Activated naive CD4-positive, alpha-beta T cell (primary cell): ENCODE measurements at places on chromosomes 13 and 19.

DNA sequence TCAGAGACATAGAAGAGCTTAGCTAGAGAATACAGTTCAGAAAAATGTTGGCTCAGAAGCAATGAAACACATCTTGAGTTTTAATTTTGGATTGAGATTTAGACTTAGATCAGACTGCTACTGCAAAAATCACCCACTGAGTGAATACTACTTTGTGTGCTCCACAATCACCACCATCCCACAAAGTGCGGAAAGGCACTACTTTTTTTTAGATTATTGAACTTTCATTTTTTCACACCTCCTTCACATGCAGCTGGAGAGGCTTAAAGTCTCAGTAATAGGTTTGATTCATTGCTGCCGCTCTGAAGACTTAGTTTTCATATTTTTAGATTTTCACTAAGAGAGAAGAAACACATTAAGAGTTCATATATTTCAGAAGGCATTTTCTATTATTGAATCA, 289.9 kb upstream of the PRR20A start:
- no peak for DNase-seq

- no peak for DNase-seq
Observed at GRCh38 chr13:87331178-87331577, 340.0 kb upstream of the SLITRK5 start.

DNA sequence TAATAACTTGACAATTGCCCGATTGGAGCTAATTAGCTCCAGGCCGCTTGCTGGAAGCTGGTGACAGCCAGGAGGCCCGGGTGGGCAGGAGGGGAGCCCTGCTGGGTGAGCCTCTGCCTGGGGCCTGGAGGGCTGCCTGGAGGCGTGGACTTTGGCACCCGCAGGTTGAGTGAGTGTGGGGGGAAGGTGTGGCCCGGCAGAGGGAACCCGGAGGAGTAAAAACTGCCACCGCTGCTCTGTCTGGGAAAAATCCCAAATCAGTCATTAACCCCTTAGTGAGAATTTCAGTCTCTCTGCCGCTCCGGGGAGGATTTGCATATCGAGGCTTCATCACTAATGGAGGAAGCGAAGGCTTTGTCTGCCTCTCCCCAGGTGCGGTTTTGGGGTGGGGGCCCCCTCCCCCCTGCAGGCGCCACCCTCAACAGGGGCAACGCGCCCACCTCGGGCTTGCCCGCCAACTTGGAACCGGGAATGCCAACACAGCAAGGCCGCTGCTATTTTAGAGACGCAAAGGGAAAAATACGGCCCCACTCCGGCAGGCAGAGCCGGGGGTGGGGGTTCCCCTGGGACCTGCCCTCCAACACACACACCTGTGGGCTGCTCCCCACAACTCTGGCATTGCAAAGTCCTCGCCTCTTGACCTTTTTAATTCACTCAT, 6.2 kb downstream of the EFNA2 start:
- no peak for DNase-seq

GRCh38 chr13:51618626-51619025, 34.4 kb downstream of the WDFY2 start:
- DNase-seq = no peak

GRCh38 chr19:58560007-58560887, 1.8 kb upstream of the UBE2M start:
- DNase-seq = no peak

DNA sequence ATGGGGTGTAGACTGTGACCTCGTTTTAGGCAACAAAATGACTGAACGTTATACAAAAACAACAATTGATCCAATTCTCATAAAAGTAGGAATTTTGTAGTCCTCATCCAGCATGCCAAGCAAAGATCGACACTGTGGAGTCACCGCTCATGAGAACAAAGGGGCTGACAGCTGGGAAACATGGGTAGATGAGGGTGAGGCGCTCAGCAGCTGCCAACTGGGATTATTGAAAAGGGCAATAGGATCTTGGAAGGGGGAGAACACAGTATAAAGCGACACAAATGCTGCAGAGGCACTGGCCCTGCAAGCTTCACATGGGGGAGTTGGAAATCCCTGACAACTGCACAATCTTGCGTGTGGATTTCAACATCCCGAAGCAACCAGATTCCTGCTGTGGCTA, 5.4 kb upstream of the ZNF765 start:
- no peak for DNase-seq

DNA sequence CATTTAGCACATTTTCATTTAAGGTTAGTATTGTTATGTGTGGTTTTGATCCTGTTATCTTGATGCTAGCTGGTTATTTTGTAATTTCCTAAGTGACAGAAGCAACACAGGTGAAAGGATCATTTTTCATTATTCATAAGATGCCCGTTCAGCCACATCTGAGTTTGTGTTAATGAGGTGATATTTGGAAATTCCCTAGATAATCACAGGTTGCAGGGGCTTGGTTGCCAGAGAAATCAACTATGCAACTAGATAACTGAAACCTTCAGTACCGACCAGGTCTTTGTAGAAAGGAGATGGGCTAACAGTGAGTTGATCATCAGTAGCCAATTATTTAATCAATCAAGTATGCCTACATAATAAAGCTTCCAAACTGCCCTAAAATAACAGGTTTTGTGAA, 121.3 kb upstream of the UFM1 start:
- no peak for DNase-seq

- no peak for DNase-seq
Observed at GRCh38 chr13:64057372-64058020, 2641.8 kb upstream of the PCDH20 start.

DNA sequence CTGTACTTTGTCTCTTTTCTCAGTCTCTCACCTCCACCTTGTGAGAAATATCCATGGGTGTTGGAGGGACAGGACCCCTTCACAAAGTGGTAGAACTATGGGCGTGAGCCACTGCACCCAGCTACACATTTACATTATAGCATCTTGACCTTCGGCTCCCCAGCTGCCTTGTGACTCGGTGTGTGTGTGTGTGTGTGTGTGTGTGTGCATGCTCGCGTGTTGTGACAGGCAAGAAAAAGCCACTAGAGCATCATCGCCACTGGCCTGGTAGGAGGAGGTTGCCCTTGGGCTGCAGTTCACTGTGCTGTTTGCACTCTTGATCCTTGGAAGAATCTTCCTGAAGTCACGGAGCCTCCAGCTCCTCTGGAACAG, 13.7 kb upstream of the ZNF888 start:
- DNase-seq = no peak

DNA sequence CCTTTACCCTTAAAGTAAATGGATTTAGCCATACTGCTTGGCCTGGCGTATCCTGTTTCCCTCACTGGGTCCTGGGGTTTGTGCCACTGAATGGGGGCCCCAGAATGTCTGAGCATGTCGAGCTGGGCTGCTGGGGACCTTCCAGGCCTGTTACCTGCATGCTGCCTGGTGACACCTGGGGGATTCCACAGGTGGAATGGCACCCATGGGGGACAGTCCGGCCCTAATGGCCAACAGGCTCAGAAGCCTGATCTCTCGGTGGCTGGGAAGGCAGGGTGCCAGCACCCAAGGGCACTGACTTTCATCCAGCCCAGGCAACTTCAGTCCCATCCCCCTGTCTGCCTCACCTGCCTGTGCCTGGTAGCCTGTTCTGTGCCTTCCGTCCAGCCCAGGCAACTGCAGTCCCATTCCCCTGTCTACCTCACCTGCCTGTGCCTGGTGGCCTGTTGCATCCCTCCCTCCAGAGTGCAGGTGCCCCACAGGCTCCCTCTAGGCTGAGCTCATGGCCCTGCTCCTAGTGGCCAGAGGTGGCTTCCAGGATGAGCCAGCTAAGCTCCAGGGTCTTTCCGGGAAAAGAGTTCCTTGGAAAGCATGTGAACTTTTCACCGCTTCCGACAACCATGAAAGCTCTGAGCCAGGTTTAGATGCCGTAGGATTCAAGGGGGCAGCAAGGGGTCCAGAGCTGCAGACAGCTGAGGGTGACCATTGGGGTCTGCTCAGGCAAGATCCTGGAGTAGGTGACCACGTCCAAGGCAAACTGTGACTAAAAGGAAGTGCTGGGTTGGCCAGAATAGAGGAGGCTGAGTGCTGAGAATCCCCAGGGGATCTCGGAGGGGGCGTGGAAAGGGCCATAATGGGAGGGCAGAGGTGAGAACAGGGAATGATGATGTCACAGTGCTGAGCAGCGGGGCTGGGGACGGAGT, 30.3 kb upstream of the ZNF492 start:
- no peak for DNase-seq

- no peak for DNase-seq
Observed at GRCh38 chr13:101648766-101649487, 196.5 kb downstream of the ITGBL1 start.

DNA sequence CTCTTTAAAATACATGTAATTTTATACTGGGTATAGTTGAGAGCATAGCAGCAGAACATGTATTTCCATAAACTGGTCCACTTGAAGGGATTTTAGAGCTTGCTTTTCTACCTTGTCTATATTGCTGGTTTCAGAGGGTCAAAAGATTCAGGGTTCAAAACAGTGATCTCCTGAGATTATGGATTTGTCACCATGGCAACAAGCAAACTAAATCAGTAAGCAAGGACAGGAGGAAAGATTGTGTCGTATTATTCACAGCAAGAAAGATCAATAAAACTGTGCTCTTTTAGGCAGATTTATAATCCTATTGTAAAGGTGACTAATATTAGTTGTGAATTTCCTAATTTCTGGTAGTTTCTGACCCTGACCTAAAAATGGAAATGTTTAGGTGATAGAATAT, 496.4 kb downstream of the LMO7 start:
- no peak for DNase-seq

- no peak for DNase-seq
Observed at GRCh38 chr13:52738719-52739467, 727 bp downstream of the CNMD start.

- DNase-seq = no peak
Observed at GRCh38 chr13:41231025-41231677, 32.2 kb downstream of the MTRF1 start.

- no peak for DNase-seq
Observed at GRCh38 chr13:45194081-45194939, 6.5 kb downstream of the KCTD4 start.

- DNase-seq = no peak
Observed at GRCh38 chr19:44927746-44928145, 13.3 kb downstream of the APOC1 start.

GRCh38 chr19:41321600-41322270, 11.8 kb downstream of the CCDC97 start:
- no peak for DNase-seq

DNA sequence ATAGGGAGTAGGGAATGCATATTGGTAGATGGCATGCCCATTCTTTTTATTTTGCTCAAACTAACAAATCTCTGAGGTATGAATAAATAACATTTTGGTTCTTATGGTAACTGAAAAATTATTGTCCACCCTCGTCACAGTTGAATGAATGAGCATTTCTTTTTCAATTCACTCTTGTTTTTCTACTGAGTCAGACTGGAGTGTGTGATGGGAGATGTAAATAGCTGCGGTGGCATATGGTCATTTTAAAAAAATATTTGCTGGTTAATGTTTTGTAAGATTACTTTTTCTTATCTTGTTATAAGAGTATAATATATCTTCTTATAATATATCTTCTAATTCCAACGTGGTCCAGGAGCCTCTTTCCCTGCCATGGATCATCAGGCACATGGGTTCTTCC, 586.5 kb downstream of the SLITRK5 start:
- no peak for DNase-seq

DNA sequence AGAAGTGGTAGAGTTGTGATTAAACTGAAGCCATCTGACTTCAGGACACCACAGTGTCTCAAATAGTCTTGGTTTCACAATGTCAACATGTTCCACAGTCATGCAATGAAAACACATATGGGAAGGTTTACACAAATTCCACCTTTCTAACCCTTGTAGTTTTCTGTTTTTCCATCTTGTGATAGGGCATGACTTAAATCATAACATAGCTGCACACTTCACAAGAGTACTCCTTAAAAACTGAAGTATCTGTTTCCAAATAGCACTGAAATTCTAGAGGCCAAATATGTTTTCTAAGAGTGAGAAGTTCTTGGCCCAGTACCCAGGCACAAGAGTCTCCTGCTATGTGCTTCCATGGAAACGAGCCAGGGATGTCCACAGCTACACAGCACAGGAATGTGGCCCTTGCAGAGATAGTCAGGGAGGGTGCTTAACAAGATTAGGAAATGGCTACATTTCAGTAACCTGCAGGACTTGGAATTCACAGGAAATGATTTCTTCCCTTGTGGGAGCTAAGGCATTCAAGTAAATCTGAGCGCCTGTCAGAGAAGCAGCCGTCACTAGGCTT, 269.1 kb downstream of the NDFIP2 start:
- DNase-seq = no peak

- no peak for DNase-seq
Observed at GRCh38 chr19:15776991-15777970, 10.2 kb upstream of the OR10H5 start.

DNA sequence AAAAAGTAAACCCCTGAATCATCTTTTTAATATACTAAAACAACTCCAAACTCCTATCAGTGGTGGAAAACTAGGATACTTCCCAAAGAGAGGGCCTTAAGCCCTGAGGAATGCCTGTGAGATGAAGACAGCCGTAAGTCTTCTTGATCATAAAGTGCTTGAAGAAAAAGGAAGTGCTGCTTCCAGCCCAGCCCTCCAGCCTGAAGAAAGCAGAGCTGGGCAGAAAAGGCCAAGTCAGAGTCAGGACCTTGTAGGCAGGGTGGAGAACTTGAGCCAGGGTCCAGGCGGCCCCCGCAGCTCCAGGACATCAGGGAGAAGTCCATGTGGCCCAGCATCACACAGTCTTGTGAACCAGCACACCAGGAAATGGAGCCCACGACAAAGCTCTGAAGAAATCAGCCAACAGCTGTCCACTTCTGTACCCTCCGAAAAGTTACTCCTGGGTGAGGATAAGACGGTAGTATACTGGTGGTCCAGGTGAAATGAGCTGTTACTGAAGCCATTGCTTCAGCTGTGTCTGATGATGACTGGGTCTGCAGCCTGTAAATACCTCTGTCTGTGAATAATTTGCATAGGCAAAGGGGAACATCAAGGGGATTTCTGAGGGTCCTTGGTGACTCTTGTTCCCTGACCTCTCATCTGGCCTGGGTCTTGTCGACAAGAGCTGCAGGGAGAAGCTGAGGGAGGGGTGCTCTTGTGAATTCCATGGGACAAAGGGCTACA, 18.7 kb upstream of the CRYL1 start:
- no peak for DNase-seq

- no peak for DNase-seq
Observed at GRCh38 chr13:93118081-93118615, 108.5 kb upstream of the GPC6 start.

DNA sequence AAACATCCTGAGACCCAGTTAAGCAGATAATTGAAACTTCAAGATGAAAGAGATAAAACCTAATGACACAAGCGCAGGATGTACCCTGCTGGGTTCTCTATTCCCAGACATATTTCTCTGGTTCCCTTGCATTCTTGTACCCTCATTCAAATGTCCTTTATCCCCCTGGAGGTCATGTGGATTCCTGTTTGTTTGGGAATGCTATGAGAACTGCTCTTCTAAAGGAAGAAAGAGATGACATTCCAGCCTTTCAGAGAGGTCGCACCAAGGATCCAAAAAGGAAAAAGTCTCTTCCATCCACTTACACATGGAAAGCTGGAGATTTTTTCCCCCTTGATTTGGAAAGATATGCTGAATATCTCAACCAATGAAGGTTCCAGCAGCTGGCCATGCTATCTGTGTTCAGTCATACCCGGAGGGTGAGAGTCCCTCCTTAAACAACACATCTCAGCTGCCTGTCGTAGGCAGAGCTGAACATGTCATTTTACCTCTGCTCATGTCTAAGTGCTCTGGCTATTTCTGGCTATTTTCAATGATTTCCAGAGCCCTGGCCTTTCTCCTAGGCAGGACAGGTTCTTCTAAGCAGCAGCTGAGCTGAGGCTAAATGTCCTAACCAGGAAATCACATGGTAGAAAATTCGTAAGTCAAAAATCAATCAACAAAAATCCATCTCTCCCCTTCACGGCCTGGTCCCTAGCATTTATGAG, 52.5 kb downstream of the C13orf42 start:
- no peak for DNase-seq

- no peak for DNase-seq
Observed at GRCh38 chr13:98652721-98653462, 76.0 kb upstream of the STK24 start.
